ENCODE measurements at places on chromosomes 1 and 21.

GRCh38 chr21:45839274-45839673 is 142.3 kb upstream of the COL6A1 start:
- DNase-seq = no peak

- no peak for DNase-seq
These were observed 161.8 kb downstream of the PCBP3 start for GRCh38 chr21:45805321-45805720.

DNA sequence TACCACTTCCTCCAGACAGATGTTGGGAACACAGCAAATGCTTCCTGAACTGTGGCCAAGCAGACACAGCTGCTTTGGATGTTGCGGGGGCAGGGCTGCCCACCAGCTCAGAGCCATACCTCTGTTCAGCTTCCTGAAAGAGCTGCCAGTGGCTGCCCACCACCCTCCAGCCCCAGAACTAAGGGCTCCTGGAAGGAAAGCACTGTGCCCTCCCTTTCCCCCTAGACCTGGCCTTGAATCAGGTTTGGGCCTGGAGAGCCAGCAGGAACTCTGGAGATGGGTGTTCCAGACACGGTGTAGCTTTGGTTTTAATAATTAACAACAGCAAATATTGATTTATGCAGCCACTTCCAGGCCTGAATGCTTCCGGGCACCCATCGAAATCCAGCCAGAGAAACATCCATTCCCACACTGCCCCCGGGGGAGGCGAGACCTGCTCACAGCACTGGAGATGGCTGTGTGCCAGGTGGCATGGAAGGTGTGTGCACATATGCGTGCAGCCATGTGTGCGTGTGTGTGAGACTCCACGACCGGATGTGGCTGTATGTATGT is 45.7 kb downstream of the RAP1GAP start:
- no peak for DNase-seq

DNA sequence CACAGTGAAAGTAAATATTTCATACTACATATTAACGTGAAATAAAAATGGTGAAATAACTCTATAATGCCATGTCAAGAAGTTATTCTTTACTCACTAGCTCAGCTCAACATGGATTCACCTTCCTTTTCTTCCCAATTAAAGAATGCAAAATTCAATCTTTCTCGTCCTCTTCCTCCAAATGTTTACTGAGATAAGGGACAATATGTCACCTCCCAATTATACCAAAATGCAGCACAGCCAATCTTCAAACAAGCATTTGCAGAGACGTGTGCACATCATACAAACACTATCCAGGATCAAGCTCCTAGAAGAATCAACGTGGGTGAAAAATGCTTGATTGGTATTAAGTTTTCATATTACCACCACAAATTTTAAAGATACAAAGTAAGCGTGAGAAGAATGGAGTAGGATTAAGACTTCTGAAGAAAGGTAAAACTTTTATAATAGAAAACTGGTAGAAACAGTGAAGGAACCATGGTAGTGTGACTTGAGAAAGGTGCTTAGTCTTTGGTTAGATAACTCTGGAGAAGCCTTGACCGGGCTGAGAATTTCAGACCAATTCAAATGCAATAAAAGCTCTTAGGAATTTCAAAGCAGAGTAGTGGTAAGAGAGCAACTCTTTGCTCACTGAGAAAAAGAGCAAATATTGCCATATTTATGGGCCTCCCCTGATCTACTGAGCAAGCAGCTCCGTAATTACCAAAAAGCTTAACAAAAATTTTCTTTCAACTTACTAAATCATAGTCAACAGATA is 7.2 kb downstream of the PTP4A2 start:
- no peak for DNase-seq

DNA sequence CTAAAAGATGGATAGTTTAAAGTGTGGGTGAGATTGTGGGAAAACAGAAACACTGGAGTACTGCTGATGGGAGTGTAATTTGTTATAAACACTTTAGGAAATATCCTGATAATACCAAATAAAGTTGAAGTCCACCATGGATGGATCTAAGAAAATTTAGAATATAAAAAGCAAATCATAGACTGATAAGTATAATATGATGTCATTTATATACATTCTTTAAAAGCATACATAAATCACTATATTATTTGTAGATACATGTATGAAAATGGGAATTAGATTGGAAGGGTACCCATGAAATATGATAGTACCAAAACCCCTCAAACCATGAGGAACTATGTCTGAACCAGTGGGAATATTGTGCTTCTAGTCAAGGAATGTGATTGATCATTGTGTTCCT is 7.9 kb downstream of the ZMPSTE24 start:
- no peak for DNase-seq

DNA sequence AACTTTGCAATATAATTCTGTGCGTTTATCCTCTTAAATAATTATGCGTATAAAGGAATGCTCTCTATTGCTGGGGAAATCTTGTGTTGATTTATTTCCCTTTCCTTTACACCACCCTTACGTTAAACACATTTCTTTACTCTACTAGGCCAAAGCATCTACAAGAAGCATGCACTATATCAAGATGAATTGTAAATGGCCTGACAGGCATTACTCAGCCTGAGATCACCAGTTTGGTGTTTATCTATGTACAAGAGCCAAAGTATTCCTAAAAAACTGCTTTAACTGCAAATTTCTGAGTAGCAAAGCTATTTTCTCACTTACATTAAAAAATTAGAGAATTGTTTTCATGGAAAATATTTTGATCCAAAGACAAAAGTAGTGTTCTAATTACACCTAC is 114.8 kb downstream of the TYW3 start:
- DNase-seq = no peak

DNA sequence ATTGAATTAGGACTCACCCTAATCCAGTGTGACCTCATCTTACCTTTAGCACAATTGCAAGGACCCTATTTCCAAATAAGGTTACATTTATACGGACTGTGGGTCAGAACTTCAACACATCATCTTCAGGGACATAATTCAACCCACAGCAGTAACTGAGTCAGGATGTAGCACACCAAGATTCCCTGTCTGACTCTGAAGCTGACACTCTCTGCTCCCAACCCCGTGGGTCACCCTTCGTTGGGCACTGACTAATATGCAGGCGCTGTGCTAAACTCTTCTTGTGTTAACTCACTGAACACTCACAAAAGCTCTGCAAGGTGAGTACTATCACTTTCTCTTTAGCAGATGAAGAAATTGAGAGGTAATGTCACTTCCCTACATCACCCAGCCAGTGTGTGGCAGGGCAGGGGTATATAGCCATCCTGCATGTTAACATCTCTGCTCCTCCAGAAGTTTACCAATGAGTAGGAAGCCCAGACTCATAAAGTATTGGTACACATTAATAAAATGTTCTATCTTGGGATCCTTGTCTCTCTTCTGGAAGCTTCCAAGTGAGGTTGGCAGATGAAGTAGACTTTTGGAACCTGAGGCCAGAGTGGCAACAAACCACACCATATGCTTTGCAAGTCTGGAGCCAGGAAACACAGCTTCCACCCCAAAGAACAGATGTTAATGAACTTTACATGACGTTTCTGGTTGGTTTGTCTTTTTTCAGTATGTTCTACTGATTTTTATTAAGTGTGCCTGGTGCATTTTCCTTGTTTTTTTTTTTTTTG is 139.2 kb upstream of the KLHDC7A start:
- DNase-seq = no peak

DNA sequence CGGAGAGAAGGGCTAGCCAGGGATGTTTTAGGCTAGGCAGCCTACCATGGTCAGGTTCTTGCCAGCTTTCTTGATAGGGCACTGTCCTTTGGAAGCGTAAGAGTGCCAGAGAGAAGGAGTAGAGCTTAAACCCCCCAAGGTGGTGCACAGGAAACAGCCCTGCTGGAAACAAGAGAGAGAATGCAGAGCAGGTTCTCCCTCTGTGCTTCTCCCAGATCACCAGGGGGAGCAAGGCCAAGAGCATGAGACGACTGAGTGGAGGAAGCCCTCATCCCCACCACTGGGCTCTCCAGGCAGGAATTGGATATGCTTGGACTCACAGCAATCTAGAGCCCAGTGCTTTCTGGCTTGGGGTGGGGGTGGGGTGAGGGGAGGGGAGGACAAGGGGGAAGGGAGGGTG is 49.8 kb downstream of the ATP2B4 start:
- DNase-seq = no peak

DNA sequence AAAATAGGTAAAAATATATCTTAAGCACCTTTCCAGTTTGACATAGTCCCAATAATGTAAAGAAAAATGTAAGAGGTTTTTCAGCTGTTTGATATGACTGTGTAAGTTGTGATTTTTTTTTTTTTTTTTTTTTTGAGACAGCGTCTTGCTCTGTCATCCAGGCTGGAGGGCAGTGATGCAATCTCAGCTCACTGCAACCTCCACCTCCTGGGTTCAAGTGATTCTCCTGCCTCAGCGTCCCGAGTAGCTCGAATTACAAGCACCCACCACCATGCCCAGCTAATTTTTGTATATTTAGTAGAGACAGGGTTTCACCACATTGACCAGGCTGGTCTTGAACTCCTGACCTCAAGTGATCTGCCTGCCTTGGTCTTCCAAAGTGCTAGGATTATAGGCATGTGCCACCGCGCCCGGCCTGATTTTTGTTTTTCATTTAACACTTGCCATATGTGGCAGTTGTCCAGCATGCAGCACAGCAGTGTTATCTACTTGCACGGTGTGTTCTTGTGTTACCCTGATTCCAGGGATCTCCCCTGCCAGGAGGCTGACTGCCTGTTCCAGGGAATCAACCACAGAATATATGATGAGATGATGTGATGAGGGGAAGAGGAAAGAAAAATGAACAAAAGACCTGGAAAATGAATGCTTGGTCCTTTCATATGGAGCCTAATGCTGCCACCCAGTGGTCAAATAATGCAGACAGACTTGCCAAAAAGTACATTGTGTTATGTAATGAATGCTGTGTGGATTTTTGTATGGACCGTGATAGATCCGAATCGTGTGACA is 79.0 kb downstream of the RAVER2 start:
- DNase-seq = peak; percentile 46

DNA sequence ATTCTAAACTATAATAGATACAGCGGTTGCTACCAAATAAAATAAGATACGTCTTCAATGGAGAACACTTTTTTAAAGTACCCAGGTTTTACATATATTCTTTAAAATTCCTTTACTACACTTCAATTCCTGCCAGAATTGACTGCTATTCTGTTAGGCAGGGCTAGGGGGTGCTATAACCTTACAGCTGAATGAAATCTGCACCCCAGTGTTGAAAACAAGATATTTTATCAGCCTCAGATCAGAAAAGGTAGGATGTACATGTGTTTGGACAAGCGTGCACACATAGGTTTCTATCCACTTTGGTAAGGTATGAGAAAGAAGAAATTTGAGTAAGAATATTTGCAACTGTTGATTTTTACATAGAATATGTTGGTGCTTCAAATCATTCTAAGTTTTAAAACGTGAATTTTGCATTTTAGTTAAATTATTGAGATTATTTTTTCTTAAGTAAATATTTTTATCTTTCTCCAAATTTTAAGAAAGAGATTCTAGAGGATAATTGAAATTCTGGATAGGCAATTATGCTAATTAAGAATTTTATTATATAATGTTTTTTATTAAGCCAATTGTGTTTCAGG is 490.8 kb upstream of the ADGRL4 start:
- DNase-seq = no peak

DNA sequence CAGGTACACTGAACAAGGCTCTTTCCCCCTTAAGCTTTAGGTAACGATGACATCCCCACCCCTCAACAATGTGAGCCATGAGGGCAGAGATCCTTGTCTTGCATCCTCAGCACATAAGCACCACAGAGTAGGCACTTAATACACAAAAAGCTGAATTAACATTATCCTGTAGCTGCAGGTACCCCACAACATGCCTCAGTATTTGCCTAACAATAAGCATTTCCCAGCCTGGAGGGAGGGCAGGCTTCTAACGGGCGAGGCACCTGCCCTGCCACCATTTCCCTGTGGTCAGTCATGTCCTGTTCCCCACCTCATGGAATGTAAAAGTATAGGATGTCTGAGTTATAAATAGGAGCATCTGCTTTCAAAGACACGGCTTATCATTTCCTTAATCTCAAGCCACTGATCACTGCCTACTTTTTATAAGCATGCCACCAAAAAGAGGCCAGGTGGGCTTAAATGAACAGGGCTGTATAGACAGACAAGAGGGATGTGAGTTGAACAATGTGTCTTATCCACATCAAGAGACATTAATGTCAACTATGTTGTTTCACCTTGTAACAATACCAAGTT is 3.4 kb downstream of the CAPZB start:
- no peak for DNase-seq

DNA sequence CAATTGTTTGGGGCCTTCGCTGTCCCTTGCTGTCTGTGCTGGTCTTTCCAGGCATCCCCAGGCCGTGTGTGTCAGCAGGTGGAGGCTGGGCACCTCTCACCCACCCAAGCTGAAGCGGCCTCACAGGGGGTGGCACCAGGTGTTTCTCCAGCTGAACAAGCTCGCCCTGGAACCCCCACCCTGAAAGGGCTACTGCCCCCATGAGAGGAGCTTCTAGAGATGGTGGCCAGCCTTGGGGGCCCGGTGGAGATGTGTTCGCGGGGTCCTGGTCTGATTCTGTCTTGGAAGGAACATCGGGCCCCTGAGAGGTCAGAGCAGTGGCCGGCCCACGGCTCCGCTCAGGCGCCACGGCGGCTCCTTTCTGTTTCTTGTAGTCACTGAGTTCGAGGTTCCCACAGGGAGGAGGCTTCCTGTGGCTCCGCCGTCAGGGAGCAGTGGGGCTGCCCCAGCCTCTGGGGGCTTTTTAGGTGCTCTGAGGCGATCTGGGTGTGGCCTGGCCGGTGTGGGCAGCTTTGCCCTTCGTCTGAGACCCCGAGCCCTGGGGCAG is 46.9 kb downstream of the SKI start:
- DNase-seq = no peak

- peak; percentile 85 for DNase-seq
These were observed 88.9 kb upstream of the HAO2 start for GRCh38 chr1:119279456-119280381.

DNA sequence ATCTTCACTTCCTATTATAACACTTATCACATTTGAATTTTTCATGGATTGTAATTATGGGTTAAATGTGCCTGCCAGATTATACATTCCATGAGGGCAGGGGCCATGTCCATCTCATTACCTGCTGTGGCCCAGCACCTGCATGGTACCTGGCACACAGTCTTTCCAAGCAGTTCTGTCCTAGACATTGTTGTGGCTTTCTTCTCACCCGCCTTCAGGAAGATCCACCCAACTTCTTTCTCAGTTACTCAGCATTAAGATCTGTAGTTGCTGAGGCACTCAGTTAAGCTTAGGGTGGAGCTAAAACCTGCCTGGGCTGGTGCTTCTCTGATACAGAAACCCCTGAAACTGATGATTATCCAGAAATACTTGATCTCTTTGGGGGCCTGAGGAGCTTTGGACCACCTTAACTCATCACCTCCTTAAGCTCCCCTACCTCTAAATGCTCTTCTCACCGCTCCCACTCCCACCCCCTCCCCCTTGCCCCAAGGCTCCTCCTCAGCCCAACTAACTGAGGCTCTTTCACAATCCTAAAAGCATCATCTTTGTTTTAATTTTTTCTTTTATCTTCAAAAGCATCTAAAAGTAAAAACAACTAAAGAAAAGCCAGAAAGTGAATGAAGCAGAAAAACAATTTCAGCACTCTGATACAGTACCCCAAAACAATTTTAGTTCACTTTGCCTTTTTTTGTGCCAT is 190.6 kb downstream of the FGGY start:
- no peak for DNase-seq

Data from retinal pigment epithelial cell (primary cell).